ENCODE measurements at places on chromosomes 2 and 18. TPM values are rescaled to one million over a fixed set of nuclear protein-coding genes. Genes with fewer than 3 reads are reported as not detected.

The VSNL1 gene
- not detected for total RNA-seq

DNA sequence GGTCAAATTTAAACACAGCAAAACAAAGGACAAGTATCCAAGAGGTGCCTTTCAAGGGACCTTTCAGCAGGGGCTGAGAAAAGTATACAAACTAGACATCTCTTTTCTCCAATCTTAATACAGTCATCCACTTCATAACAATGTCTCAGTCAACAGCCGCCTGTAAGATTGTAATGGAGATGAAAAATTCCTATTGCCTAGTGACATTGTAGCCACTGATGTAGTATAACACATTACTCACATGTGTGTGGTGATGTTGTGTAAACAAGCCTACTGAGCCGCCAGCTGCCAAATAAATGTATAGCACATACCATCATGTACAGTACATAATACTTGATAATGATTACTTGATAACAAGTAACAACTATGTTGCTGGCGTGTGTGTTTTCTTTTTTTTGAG is 31.0 kb downstream of the VIT start:
- DNase-seq, result no peak

- no peak for DNase-seq
Measured at GRCh38 chr2:108220942-108221541, 18.7 kb upstream of the SULT1C3 start.

The PLEKHH2 gene
- 3.8 TPM for total RNA-seq

DNA sequence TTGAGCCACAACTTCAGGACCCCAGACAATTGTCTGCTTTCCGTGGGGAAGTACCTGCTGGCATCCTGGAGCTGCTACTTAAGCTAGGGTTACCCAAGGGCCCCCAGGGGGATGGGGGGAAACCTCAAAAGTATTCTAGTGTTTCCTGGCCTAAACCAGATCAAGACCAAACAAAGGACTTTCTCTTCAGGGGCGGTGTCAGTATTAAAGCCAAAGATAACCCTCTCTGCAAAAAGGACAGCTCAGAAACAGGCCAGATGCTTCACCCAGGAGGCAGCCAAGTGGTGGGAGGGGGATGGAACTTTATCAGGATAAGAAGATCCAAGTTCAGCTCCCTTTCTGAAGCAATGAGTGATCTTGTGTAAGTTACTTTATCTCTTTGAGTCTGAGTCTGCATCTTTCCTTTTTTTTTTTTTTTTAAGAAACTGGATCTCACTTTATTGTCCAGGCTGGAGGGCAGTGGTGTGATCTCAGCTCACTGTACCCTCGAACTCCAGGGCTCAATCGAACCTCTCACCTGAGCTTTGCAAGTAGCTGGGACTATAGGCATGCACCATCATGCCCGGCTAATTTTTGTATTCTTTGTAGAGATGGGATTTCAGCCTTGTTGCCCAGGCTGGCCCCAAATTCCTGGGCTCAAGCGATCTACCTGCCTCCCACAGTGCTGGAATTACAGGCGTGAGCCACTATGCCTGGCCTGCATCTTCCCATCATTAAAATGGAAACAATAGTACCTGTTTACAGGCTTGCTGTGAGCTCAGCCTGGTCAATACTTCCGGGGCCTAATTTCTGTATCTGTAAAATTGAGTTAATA is 151.8 kb upstream of the PTPRM start:
- DNase-seq, result no peak

GRCh38 chr2:168278424-168278888 is 31.1 kb upstream of the STK39 start:
- DNase-seq, result peak; percentile 87

DNA sequence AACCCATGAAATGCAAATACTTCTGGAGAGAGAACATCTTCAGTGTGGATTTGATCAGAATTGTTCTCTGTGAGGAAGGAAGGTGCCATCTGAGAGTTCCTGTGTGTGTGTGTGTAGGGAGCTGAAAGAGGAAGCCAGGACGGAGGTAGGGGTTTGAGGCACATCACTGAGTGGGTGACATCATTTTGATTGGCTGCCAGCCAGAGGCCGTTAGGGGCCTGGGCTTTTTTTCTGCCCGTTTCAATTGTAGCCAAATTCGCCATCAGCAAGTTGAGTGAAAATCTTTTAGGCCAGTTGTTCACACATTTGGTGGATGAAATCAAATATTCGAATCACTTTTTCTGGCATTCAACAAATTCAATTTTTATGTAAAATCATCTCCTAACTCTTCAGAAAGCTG is 48.9 kb downstream of the TSN start:
- DNase-seq, result no peak

DNA sequence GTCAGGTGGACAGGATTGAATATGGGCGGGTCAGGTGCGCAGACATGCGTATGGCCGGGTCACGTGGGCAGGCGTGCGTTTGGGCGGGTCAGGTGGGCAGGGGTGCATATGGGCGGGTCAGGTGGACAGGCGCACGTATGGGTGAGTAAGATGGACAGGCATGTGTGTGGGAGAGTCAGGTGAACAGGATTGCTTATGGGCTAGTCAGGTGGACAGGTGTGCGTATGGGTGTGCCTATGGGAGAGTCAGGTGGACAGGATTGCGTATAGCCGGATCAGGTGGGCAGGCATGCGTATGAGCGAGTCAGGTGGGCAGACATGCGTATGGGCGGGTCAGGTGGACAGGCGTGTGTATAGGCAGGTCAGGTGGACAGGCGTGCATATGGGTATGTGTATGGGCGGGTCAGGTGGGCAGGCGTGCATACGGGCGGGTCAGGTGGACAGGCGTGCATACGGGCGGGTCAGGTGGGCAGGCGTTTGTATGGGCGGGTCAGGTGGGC is 30.3 kb upstream of the KLF11 start:
- no peak for DNase-seq

- peak; percentile 55 for DNase-seq
Measured at GRCh38 chr2:47767880-47768609, 14.9 kb upstream of the MSH6 start.

DNA sequence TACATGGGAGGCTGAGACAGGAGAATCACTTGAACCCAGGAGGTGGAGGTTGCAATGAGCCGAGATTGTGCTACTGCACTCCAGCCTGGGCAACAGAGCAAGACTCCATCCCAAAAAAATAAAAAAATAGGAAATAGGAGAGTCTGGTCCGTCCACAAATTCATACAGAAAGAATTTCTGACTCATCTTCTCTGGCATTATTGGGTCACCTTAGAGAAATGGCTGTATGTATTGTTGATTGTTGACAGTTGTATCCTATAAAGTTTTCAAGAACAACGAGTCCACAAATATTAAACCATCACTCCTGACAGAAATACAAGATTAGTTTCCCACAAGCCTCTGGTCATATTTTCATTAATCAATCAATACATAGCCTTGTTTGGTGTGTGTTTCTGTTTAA is 20.4 kb downstream of the RBM43 start:
- no peak for DNase-seq

DNA sequence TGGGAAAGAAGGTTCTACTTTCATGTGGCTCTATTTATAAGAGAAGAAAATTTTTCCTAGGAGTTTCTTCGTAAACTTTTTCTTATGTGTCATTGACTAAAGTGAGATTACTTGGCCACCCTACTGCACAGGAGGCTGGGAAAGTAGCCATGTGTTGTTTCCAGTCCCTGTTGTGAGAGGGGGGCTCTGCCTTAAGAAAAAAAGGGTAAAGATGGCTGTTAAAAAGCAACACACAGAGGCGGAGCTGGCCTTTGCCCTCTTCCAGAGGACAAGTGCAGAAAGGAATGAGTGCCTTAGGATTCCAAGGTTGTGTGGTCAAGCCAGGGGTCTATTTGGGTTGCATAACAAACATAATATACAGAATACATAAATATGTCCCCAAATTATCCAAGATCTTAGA is 230.0 kb upstream of the CXCR4 start:
- no peak for DNase-seq

- no peak for DNase-seq
Measured at GRCh38 chr2:155766342-155767115, 566.0 kb downstream of the NR4A2 start.

GRCh38 chr18:48928787-48929186 is 22.0 kb downstream of the SMAD7 start:
- DNase-seq, result peak; percentile 45

DNA sequence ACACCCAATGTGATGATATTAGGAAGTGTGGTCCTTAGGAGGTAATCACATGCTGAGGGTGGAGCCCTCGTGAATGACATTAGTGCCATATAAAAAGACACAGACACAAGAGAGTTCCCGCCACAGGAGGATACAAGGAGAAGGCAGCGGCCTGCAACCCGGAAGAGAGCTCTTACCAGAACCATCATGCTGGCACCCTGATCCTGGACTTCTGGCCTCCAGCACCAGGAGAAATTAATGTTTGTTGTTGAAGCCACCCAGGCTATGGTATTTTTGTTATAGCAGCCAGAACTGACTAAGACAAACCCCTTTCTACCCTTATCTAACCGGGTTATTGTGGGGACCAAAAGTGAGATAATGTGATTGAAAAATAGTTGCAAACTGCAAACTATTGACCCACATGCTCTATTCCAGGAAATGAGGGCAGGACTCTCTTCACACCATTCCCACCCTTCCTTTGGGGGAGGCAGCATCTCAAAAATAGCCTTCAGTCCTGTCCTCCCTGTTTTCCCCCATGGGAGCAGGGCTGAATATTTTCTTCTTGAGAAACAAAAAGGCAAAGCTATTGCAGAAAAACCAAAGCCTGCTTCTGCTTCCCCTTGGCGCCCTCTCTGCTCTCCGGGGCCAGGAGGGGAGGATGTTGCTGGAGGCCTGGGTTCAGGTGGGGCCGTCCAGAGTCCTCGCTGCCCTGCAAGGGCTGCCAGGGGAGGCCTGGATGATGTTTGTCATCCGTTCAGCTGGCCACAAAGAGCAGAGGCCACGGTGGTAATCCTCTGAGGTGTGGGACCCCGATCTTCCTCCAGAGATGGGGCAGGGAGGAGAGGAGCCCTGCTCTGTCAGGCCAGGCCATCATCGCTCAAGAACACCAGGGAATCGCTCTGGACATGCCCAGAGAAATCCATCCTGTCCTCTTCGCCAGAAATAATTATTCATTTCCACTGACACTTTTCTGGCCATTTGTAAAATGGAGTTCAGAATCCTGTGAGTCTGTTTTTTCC is 73.8 kb upstream of the HAAO start:
- DNase-seq, result no peak

The FAP gene
- total RNA-seq, result not detected

- DNase-seq, result no peak
Measured at GRCh38 chr18:79186649-79187048, 117.5 kb downstream of the ATP9B start.

- DNase-seq, result no peak
Measured at GRCh38 chr18:23270986-23271680, 135.8 kb downstream of the CABLES1 start.

The TSGA10 gene
- 5.5 TPM for total RNA-seq

The MARCHF4 gene
- not detected for total RNA-seq

DNA sequence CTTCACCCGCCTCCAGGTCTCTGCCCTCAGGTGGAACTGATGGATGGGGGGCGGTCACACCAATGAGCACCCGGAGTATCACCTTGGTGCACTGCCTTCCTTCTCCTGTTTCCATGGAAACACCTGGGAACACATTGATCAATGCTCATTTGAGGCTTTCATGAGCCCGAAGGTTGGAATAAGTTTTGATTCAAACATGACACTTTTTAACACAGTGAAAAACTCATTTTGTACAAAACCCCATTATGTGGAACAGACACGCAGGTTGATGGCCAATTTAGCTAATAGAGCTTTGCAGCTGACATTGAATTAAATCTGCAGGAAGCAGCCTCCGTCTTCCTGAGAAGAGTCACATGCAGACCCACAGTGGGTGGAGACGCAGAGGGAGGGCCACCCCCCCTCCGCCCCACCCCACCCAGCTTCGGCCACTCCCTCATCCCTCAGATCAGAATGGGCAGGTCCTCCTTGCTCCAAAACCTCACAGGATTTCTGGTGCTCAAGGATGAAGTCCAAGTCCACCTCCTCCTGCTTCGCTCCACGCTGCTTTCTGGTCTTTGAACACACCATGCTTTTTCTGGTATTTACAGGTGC is 96.0 kb upstream of the MYCN start:
- DNase-seq, result no peak

DNA sequence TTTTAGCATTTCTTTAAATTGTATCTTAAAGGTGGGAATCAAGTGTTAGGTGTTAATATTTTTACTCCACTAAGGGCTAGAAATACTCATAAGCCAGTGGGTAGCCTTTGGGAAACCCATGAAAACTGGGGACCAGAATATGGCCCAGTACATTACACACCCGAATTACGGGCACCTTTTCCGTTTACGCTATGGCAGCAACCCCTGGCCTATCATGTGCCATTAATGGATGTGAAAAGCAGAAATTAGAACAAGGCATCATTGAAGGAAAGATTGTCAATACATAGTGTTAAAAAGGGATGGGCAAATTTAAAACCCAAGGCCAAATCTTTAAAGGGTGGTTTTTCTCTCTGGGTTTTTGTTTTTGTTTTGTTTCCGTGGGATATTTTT is 781 bp downstream of the FARP2 start:
- DNase-seq, result peak; percentile 48

The CFAP210 gene
- total RNA-seq, result not detected

DNA sequence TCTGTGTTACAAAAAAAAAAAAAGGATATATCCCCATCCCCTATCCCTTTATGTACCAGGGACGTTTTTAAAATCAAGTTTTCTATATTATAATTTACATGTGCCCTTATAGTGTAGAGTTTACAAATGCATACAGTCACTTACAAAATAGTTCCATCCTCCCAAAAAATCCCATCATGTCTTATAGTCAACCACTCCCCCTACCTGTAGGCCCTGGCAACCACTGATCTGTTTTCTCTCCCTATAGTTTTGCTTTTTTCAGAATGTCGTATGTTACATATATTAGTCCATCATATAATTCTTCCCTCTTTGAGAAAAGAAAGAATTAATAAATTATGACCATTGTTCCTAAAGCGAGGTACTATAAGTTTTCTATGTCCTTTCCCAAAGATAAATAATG is 17.8 kb downstream of the CFAP210 start:
- no peak for DNase-seq

The ACTG2 gene
- not detected for total RNA-seq

The MROH2A gene
- 2.4 TPM for total RNA-seq

The B4GALT6 gene
- 0.68 TPM for total RNA-seq

The TWIST2 gene
- total RNA-seq, result not detected

- no peak for DNase-seq
Measured at GRCh38 chr18:23387265-23387664, 65.8 kb upstream of the RIOK3 start.

The GRHL1 gene
- total RNA-seq, result 5.5 TPM

GRCh38 chr18:53984021-53984420 is 240.4 kb downstream of the MBD2 start:
- no peak for DNase-seq

The SPR gene
- total RNA-seq, result 86.8 TPM

GRCh38 chr2:3257166-3257565 is 120.5 kb downstream of the EIPR1 start:
- DNase-seq, result no peak

The EMX1 gene
- total RNA-seq, result 0.23 TPM

GRCh38 chr2:31255911-31256571 is 22.1 kb downstream of the EHD3 start:
- no peak for DNase-seq

Measured in HT-29 (cell line).